Stimulated activated CD4-positive, alpha-beta T cell treated with anti-CD3 and anti-CD28 coated beads, Interleukin-4, amount 100 ng/mL, for 1 hour (primary cell): ENCODE measurements at places on chromosomes 6 and 20.

DNA sequence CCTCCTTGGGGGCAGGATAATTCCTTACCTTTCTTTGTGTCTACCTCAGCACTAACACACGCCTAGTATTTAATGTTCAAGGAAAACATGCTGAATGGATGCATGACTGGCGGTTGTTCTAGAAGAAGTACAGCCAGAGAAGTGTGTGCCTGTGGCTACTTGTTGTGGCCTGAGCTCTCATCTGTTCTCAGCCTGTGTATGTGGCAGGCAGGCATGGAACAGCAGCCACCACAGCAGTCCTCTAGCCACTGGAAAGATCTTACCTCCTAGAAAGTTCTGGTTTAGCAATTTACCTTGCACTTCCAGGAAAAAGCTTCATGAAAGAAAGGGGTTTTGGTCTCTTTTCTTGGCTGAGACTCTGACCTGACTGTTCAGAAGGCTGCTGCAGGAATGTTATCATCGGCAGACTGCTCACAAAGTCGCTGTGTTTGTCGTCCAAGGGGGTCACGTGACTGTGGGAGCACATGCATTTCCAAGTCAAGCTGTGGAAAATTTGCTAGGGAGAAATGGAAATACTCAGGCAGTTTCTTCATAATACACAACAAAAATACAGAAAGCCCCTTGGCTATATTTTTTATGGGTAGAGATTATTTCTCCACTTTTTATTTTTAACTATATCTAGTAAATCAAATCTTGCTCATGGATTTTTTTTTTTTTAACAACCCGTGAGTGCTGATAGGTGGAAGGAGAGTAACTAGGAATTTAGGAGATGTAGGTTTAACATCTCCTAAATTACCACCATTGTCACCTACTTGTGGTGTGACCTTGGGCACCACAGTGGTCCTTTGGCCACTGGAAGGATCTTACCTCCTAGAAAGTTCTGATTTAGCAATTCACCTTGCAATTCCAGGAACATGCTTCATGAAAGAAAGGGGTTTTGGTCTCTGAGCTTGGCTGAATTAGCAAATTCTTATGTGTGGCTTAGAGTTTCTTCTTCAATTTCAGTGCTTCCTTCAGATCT lies 110.8 kb upstream of the GPR6 start:
- DNase-seq, result no peak

DNA sequence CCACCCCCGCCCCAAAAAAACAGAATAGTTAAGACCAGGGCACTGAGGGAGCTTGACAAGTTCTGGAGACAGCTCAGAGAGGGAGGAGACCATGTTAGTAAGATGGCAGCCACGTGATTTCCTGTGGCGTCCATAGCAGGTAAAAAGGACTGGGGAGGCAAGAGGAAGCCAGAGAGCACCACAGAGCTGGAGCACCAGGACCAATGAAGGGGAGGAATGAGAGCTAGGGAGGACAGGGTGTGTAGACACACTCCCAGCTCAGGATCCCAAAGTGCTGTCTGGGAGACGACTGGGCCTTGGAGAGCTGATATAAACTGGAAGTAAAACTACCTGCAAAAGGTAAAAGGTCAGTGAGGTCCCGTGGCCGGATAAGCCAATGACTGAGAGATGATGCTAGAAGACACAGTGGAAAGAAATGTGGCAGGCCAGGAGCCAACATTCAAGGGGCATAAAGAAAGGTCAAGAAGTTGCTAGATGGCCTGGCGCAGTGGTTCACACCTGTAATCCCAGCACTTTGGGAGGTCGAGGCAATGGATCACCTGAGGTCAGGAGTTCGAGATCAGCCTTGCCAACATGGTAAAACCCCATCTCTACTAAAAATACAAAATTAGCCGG lies 39.0 kb downstream of the SLC23A2 start:
- DNase-seq, result peak; percentile 4

GRCh38 chr6:164022632-164023031 lies 608.1 kb downstream of the QKI start:
- DNase-seq, result no peak

DNA sequence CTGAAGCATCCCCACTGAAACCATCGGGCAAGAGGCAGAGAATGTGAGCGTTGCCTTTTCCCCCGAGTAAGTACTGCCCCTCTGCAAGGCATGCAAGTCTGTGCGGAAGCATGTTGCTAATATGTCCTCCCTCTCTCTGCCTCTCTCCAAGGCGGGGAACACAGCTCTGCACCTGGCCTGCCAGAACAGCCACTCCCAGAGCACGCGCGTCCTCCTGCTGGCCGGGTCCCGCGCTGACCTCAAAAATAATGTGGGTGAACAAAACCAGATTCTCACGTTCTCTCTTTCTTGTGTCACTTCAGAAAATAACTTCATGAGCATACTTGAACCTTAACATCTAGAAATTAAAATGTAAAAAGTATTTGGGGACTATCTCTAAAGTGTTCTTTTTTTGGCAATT lies 26.4 kb downstream of the LYRM2 start:
- DNase-seq, result no peak

- no peak for DNase-seq
Observed at GRCh38 chr6:11161031-11161956, 49.8 kb upstream of the ERVFRD-1 start.

DNA sequence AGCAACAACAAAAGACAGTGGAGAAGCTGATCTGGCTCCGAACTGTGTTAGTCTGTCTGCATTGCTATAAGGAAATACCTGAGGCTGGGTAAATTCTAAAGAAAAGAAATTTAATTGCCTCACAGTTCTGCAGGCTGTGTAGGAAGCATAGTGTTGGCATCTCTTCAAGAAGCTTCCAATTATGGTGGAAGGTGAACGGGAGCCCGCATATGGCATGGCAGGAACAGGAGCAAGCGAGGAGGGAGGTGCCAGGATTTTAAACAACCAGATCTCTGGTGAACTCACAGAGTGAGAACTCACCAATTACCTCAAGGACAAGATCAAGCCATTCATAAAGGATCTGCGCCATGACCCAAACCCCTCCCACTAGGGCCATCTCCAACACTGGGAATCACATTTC lies 293.5 kb downstream of the SMOC2 start:
- no peak for DNase-seq

GRCh38 chr6:106077170-106077569 lies 9.0 kb upstream of the PRDM1 start:
- DNase-seq, result no peak
